Activated CD4-positive, alpha-beta T cell treated with anti-CD3 and anti-CD28 coated beads, Interleukin-2, amount 50 U/mL, for 24 hours (primary cell): ENCODE measurements at places on chromosomes 1 and 21.

- DNase-seq: no peak
Measured at GRCh38 chr1:3468236-3469103, 14.0 kb downstream of the ARHGEF16 start.

DNA sequence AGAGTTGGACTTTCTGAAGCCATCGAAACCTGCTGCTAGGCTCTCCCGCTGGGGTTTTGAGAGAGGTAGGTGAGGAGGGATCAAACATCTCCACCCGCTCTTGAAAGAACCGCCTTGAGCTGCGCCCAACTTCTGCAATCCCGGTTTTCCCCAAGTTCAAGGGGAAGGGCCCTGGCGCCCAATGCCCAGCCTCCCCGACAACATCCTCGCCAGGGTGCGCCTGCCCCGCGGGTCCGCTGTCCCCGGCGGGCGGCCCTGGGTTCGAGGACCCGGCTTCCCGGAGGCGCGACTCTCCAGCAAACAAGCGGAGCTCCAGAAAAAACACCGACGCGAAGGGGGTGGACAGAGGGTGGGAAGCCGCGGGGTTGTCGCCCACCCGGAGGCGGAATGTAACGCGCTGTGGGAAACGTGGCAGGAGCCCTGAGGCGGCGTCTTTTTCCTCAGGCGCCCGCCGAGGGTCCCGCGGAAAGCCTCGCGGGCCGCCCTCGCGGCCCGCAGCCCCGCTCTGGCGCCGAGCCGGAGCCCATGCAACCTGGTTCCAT, 607 bp downstream of the BTG3 start:
- DNase-seq: no peak

GRCh38 chr1:181817091-181817490, 244.4 kb downstream of the ZNF648 start:
- DNase-seq: no peak

- no peak for DNase-seq
Measured at GRCh38 chr1:113928187-113928930, 765 bp upstream of the HIPK1 start.

- DNase-seq: no peak
Measured at GRCh38 chr1:41073971-41074370, 52.4 kb upstream of the SLFNL1 start.

DNA sequence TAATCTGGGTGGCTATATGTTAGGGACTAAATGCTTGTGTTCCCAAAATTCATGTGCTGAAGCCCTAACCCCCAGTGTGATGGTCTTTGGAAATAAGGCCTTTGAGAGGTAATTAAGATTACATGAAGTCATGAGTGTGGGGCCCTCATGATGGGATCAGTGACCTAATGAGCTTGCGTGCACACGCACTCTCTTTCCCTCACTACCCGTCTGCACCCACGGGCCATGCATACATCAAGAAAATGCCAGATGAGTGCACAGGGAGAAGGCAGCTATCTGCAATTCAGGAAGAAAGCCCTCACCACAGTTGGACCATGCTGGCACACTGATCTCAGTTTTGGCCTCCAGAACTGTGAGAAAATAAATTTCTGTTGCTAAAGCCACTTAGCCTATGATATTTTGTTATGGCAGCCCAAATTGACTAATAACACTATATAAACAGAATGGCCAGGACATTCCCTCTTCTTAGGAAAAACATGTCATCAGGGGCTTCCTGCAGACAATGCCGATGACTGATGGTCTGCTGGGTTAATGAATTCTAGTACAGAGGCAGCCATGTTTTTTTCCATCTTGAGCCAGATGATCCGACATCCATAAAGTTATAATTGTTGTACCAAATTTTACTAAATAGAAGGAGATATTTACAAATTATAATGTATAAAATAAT, 18.1 kb upstream of the MYOG start:
- DNase-seq: no peak

DNA sequence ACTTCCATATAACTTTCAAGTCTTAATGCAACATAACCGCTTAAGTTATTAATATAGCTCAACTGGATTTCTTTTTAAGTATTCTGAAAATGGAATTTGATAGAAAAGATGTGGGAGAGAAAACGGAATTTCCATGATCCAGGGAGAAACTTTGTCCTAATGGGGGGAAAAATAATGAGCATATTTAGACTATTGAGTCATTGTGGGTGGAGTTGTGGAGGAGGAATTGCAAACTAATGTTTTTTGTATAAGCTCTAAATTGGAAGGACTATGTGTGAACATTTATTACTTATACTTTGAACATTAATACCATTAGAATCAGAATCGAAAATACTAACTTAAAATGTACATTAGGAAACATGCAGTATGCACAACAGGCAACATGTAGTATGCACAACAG, 159.9 kb upstream of the NEGR1 start:
- DNase-seq: no peak

GRCh38 chr1:157734321-157734720, 33.8 kb upstream of the FCRL3 start:
- DNase-seq: no peak

DNA sequence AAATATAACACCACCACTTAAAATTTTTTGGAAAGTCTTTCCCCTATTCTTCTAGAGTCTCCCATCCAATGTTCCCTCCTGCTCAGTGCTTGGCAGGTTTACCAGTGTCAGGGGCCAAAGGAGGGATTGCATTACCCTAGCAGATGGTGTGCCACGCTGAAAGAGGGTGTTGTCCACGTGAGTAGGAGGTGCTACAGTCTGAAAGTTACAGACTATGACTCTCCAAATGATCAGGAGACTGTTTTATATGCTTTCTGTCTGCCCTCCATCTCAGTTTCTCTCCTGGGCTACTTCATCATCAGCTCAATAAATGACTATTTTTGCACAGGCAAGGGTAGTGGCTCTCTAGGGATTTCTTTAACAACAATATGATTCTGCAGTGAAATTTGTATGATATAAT, 31.3 kb upstream of the ANGPTL7 start:
- no peak for DNase-seq

- no peak for DNase-seq
Measured at GRCh38 chr1:37628026-37628556, 6.6 kb downstream of the RSPO1 start.

GRCh38 chr1:196207612-196208217, 400.5 kb downstream of the KCNT2 start:
- DNase-seq: no peak

- DNase-seq: no peak
Measured at GRCh38 chr1:94708811-94709210, 111.3 kb upstream of the SLC44A3 start.

DNA sequence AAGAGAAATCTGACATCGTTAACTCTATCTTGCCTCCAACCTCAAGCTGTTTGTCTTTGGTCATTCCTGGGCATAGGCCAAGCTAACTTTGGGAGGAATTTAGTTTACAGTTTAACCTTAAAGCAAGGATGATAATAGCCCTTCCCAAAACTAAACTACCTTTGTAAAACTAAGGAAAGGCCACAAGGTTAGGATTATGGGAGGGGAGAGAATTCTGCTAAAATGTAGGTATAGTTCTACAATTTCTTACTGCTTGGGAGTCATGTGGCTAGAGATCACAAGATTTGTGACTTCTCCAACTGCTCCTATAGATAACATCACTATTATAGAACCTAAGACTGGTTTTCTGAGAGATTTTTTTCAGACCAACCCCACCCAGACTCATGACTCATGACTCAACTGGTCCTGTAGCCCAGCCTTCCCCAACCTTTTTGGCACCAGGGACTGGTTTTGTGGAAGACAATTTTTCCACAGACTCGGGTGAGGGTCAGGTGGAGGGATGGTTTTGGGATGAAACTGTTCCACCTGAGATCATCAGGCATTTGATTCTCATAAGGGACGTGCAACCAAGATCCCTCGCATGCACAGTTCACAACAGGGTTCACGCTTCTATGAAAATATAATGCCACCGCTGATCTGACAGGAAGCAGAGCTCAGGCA, 70.7 kb upstream of the MUTYH start:
- DNase-seq: no peak

GRCh38 chr1:180232521-180233043, 2.5 kb downstream of the LHX4 start:
- no peak for DNase-seq

DNA sequence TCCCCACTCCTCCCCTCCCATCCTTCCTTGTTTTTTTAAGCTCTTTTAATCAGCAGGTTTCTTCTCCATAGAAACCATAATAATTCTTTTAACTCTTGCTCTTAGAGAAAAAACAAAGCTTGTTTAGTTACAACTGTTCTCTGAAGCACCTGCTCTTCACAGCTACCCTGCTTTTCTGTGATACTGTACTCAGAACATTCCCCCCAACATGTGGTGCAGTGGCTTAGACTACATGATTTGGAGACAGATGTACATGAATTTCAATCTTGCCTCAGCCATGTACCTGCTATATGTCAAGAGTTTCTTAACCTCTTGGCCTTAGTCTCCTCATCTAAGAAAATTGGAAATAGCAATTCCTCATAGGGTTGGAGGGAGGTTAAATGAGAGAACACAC, 33.5 kb downstream of the LAMC2 start:
- DNase-seq: no peak

DNA sequence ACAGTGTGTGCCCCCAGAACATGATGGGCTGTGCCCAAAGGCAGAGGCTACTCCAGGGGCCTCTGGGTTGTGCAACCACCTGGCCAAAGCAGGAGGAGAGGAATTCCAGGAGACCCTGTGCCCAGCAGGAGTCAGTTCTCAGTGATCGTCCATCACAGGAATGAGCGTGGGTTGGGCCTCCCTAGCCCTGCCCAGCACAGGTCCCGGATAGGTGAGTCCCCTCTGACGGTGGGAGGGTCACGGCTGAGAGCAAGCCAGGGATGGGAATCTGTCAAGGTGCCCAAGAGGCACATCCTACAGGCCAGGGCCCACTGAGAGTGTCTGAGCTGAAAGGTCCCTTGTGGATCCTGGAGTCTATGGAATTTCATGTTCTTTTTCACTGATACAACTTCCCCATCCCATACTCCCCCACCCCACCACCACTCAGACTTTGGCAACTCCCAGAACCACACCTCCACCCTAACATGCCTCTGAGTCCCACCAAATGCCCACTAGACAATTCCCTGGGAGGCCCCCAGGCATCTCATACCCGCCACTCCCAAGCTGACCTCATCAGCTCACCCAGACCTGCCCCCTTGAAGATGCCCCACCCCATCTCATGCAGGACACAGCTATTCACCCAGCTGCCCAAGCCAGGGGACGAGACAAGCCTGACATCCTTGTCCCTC, 3.1 kb downstream of the GJB4 start:
- no peak for DNase-seq

DNA sequence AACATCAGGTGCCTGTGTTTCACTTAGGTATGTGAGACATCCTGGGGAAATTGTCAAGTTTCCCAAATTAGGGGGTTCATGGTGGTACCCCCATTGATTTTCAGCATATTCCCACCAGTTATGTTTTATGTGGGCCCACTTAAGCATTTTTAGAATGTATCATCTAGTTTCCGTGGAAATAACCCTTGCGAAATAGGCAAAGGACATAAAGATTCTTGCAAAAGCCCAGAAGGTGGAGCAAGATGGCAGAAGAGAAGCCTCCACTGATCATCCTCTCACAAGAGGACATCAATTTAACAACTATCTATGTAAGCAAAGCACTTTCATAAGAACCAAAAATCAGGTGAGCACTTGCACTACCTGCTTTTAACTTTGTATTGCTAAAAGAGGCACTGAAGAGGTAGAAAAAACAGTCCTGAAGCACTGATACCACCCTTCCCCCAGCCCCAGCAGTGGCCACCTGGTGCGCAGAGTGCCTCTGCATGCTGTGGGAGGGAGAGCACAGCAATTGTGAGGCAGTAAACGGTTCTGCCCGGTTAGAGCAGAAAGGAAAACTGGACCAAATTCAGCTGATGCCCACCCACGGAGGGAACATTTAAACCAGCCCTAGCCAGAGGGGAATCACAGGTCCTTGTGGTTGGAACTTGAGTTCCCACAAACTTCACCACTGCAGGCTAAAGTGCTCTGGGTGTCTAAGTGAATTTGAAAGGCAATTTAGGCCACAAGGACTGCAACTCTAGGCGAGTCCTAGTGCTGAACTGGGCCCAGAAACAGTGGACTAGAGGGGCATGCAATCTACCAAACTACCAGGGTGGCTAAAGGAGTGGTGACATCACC, 23.2 kb downstream of the MCOLN2 start:
- no peak for DNase-seq

DNA sequence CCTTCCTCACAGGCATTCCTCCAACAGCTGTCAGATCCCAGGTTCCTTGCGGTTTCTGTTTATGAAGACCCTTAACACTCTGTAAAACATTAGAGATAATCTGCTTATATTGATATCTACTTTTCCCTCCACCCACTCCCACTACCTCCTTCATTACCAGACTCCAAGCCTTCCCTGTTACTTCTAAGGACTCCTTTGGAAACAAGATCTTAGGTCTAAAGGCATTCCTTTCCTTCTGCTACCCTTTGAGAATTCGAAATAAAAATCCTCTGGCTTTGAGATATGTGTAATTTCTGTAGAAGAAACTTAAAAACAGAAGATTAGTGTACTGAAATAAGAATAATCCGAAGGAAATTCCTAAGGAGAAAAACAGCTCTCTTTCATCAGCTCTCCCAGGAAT, 23.7 kb upstream of the LYPLAL1 start:
- no peak for DNase-seq

DNA sequence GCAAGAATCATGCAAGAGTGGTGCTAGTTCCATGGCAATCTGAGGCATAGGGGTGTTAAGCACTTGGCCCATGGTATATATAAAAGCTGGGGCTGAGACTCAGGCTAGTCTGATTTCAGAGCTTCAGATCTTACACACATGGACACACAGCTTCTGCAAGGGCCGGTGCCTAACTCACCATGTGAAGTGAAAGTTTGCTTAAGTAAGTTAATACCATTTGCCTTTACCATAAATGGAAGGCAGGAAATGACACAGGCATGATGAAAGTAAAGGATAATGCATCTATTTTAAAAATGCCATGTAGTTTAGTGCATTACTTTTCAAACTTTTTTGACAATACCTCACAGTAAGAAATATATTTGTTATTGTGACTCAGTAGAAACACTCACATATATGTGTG, 122.6 kb downstream of the KCNJ6 start:
- no peak for DNase-seq

DNA sequence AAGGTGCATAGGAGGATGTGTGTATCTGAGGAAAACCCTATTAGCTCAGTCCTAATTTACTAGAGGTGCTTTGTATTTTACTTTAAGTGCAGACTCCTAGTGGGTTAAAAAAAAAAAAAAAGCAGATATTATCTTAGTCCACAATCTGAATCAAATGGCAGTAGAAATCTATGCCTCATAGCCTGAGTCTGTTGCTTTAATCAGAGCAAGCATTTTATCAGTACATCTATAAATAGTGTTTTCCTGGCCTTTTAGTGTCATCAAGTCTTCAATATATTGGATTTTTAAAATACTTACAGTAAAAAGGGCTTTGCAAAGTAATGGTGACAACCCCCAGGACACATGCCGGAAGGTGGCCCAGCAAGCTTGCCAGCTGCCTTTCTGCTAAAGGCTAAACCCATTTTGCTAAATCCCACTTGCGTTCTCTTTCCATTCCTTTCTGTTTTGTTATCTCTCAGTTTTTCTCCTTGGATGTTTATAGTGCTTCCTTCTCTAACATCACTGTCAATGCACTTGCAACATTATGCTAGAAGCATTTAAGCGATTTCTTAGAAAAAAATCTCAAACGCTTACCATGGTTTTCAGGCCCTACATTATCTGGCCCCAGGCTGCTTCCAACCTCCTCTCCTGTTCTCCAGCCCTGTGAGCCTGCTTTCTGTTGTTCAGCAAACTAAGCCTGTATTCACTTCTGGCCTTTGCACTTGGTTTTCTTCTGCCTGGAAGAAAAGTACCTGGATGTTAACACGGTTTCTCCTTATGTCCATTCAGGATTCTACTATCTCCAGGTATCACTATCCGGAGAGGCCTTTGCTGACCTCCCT, 206.3 kb downstream of the PDE4B start:
- DNase-seq: no peak
